Foreskin fibroblast (primary cell): ENCODE measurements at places on chromosomes 3 and 15.

DNA sequence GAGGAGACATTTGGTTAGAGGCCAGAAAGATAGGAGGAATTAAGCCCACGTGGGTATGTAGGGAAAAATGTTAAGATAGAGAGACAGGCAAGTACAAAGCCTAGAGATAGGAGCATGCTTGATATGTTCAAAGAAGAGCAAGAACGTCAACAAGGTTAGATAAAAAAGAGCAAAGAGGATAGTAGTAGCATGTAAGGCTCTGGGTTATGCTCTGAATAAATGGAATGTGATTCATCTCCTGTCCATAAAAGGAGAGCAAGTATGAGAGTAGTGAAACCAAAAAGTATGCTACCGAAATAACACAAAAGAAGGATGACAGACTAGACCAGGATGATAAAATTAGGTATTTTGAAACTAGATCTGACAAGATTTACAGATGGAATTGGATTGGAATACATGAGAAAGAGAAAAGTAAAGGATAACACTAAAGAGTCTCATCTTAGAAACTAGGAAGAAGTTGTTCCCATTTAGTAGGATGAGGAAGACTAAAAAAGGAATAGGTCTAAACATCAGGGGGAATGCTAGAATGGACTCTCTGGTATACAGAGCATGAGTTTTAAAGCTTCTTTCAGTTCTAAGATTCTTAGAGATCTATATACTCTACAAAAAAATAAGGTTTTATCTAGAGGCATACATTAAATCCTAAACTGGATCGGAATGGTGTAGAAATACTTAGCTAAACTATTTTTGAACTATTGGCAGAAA is 59.1 kb downstream of the TRPM7 start:
- peak; percentile 8 for DNase-seq

DNA sequence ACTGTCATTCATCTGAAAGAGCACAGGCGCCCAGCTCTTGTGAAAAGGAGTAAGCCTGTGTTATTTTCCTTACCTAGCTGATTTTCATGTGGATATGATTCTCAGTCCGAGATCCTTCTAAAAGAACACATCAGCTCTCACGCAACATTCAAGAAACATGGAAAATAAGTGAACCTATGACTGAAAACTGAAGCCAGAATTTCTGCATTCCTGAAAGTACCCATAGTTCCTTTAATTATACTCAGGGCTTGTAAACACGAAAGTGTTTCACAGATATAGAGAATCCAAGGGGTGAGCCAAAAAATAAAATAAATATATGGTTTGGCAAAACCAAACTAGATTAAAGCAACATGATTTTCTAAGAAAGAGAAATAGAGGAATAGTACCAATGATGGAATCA is 100.8 kb upstream of the CHMP2B start:
- no peak for DNase-seq

GRCh38 chr15:88256279-88257230 is at the start of gene NTRK3:
Gene NTRK3 (minus strand): TSS chr15:88256739. CDS start chr15:88256153, 586 bp downstream.
- peak; percentile 36 for DNase-seq

GRCh38 chr3:127074900-127075360 is 92.0 kb downstream of the PLXNA1 start:
- peak; percentile 75 for DNase-seq

DNA sequence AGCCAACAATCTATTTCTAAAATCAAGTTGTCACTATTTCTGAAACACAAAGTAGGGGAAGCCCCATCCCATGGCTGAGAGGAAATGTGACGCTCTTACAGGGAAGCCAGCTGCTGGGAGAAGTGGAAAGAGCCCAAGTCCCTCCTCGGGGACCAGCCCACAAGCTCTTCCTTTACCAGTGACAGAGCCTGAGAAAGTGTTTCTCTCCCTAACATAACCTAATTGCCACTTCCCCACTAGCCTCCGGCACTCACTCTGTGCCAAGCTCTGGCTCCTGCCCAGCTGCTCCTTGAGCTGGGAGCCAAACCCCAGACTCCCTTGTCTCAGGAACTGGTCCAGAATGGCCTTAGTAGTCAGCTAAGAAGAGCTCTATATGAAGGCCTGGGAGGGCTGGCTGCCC is 42.9 kb downstream of the TNFAIP8L3 start:
- DNase-seq = no peak

DNA sequence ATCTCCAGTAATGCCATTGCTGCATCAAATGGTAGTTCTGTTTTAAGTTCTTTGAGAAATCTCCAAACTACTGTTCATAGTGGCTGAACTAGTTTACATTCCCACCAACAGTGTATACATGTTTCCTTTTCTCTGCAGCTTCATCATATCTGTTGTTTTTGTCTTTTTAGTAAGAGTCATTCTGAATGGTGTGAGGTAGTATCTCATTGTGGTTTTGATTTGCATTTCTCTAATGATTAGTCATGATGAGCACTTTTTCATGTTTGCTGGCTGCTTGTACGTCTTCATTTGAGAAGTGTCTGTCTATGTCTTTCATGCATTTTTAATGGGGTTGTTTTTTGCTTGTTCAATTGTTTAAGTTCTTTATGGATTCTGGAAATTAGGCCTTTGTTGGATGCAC is 10.2 kb upstream of the GCSAM start:
- DNase-seq = no peak

DNA sequence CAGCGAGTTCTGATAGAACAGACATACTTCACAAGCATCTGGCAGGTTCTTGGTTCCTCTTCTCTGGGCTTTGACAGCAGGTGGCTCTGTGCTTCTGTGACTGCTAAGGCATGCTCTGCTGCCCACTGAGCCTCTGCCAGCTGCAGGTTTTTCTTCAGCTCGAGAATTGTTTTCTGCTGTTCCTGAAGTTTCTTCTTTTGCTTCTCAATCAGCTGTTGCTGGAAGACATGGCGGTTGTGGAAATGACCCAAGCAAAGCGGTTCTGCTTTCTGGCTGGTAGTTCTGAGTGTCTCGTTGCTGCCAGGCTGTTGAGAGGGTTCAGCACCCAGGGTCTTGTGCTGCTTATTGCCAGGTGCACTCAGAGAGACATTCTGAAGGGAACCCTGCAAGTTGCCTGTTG is 50.8 kb downstream of the CCDC191 start:
- no peak for DNase-seq

DNA sequence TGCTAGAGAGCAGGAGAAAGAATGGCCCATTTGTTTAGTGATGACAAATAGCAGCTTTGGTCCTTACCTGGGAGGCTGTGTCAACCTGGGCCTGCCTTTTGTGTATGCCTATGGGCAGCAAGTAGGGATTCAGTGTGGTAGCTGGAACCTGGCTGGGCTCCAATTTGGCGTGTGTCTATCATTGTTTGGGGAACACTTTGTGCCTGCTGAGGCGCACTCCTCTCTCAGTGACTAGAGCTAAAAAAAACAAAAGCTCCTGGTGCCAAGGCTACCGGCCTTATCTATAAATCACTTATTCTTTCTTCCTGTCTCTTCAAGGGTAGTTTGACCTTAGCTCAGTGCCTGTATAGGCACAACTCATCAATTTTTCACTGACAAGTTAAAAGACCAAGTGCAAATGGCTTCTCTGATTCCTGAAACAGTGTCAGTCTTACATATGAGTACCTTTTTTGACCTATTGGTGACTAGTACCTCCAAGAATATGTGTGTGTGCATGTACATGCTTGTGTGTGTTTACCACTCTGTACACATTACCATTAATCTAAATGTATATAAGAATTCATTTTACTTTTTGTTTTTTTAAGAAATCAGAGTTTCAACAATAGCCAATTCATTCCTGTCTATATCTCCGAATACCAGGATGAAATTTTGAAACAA is 54.6 kb downstream of the GMNC start:
- DNase-seq = no peak

- DNase-seq = peak; percentile 70
Measured at GRCh38 chr3:102165367-102165766, 269.4 kb upstream of the ZPLD1 start.

DNA sequence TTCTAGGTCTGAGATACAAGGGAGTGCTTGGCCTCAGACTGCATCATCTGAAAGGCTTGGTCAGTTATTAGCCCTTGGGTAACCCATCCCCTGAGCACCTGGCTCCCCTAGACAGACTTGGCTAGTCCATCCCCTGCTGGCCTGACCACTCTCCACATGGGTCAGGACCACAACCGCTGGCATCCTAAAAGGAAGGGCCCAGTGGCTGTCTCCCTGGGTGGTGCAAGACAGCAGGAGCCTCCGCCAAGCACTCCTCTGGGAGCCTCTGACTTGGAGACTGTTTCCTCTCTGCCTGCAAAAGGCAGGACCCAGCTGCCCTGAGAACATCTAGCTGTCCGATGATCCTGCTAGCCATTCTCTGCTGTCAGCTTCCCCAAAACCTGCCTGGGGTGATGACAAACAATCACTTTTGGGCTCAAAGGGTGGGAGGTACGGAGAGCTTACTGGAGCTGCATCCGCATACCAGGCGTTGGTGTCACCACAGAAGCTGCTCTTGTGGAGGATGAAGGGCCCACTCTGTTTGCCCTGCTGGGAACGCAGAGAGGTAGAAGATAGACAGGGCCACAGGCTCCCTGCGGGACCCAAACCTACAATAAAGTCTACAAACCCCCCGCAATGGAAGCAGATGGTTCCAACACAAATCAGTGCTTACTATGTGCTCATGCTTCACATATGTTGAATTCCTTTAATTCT is 108.0 kb upstream of the PRR20G start:
- DNase-seq = no peak

DNA sequence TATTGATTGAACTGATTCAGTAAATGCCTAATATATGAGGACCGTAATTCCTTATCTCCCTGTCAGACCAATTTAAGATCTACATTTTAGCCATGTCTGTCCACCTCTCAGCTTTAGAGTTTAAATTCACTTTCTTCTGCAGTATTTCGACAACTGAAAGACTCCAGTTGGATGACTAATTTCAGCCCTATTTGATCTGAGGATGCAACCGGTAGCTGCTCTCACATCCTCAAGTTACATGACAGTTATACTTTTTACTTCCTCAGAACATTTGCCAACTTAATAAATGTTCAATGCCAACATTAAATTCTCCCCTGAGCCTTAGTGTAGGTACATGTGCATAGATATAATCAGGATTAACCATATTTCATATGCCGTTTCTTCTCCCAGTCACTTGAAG is 2.5 kb upstream of the HHLA2 start:
- no peak for DNase-seq

DNA sequence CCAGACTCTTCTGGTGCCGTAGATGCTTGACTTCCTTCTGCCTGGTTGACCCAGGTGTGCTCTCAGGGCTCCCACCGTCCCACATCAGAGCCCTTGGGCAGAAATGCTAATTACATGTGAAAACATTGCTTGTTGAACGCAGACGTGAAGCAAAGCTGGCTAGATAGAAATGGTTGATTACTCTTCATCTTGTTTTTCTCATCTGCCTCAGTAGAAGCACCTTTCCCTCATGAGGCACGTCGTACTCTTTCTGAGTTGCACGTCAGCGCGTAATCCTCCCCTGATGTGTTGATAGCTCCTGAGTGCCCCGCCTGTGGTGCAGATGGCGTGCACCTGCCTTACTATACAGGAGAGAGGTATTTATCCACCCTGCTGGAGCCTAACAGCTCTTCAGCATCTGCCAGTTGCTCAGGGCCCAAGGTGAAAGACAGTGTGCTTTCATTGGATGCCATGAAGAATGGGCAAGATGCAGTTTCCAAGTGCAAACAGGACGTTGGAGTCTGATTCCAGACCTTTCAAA is 18.1 kb downstream of the MAP6D1 start:
- no peak for DNase-seq

DNA sequence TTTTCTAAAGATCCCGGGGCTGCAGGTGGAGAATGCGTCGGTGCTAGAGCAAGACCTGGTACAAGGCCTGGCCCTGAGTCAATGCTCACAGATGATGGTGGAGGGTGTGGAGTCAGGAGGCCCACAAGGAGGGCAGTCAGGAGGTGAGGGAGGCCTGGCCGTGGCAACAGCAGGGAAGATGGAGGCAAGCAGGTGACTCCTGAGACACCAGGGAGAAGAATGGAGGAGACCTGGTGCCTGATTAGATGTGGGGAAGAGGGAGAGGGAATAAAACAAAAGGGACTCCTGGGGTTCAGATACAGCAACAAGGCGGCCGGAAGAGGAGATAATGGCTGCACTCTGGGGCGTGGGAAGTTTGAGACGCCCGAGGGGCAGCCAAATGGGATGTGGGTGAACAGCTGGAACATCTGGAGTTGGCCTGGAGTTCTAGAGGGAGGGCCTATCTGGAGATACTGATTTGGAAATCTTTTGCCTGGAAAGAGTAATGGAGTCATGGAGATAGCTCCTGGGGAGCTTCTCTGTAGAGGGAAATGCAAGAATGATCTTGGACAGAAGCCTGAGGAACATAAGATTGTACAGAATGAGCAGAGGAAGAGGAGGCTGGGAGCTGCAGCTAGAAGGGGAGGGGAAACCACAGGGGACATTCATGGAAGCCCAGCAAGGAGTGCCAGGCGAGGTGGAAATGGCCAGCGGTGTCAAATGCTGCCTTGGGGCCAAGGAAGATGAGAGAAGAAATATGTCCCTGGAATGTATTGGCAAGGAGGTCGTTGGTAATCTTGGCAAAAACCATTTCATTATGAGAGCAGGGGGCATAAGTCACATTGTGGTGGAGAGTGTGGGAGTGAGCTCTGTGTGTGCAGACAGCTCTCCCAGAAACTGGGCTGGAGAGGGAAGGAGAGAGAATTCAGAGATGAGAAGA is 67.5 kb upstream of the CORO2B start:
- DNase-seq = no peak

GRCh38 chr3:57973715-57974477 is 34.3 kb upstream of the FLNB start:
- no peak for DNase-seq

DNA sequence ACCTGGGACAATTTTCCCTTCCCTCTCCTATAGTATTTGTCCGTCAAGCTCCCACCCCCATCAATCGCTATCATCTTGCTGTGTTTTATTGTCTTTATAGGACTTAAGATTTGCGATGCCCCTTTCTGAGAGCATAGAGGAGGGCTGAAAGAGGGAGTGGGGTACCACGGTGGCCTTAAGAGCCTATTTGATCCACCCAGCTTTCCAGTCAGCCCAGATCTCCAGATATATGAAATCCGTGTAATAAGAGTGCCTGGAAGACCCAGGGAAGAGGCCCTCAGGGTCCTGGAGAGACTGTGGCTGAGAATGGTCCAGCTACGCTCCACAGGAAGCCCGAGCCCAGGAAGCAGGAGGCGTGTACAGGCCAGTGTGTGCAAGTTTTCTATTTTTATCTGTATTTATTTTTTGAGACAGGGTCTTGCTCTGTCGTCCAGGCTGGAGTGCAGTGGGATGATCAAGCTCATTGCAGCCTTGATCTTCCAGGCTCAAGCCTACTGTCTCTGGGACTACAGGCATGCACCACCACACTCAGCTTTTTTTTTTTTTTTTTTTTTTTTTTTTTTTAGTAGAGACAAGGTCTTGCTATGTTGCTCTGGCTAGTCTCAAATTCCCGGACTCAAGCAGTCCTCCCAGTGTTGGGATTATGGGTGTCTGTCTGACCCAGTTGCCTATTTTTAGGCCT is 964 bp upstream of the NCKIPSD start:
- DNase-seq = no peak

- DNase-seq = no peak
Measured at GRCh38 chr15:77622209-77622933, 10.3 kb downstream of the LINGO1 start.

- DNase-seq = no peak
Measured at GRCh38 chr3:165211721-165212120, 15.5 kb upstream of the SLITRK3 start.

DNA sequence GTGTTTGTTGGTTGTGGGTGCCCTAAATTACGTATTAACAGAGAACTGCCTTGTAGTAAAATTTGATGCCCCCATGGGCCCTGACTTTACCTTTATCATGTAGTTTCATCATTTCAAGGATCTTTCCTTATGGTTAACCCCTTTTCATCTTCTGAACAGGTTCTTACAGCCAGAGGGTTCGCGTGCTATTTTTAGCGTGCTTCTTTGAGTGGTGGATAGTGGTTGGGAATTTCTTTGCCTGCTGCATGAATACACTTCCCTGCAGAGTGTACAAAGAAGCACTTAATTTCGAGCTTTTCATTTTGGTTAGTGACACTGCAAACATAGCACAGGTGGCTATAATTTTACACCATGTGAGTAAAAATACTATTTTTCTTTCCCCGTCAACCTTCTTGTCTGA is 231.8 kb downstream of the ROBO2 start:
- no peak for DNase-seq
